ENCODE measurements at places on chromosomes 2 and 18. TPM values are rescaled to one million over a fixed set of nuclear protein-coding genes. Genes with fewer than 3 reads are reported as not detected.
A peak's percentile ranks its signal among the peaks of the same experiment; 100 is the strongest.

The TCF23 gene
- 0.38 TPM for total RNA-seq

The MARS2 gene
- total RNA-seq: 6.3 TPM

The PKDCC gene
- 52.2 TPM for total RNA-seq

The RAD51AP2 gene
- total RNA-seq: not detected

The DNAJC5G gene
- total RNA-seq: not detected

The LOXHD1 gene
- 0.25 TPM for total RNA-seq

GRCh38 chr18:79274823-79275222, 120.9 kb upstream of the NFATC1 start:
- DNase-seq: no peak

DNA sequence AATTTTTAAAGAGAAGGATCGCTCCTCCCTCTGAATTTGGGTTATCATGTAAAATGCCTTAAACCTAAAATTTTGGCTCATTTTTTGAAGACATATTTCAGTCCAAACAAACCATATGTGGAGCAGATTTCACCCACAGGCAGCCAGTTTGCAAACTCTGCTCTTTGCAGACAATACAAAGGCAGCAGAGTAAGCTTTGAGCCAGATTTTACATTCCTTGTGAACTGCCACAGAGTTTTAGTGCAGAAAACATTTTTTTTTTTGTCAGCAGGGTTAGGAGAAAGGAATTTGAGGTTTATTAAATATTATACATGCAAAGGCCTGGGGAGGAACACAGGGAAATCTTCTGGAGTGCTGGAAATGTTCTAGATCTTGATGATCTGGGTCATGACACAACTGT, 171.9 kb upstream of the FN1 start:
- DNase-seq: no peak

GRCh38 chr2:20615466-20616241, 35.2 kb downstream of the HS1BP3 start:
- peak; percentile 76 for DNase-seq

DNA sequence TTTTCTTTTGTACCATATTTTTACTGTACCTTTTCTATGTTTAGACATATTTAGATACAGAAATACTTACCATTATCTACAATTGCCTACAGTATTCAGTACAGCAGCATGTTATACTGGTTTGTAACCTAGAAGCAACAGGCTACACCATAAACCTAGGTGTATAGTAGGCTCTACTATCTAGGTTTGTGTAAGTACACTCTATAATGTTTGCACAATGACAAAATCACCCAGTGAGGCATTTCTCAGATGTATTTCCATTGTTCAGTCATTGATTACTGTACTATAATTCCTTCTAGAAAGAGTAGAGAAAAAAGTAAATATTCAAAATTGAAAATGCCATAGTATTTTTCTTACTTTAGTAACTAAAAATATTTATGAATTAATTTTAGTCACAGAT, 490.1 kb upstream of the REG3G start:
- no peak for DNase-seq

Measured in kidney (tissue), 22 donors.